Heart left ventricle (tissue), 16 donors: ENCODE measurements at places on chromosomes 13 and 19. TPM values are rescaled to one million over a fixed set of nuclear protein-coding genes. Genes with fewer than 3 reads are reported as not detected.

Gene GPR183
- total RNA-seq = 0.89 TPM

Gene TRIP10
- total RNA-seq = 62.5 TPM

Gene RASIP1
- total RNA-seq = 19.3 TPM

Gene LILRB4
- 1.9 TPM for total RNA-seq

Gene PNMA8B
- 0.38 TPM for total RNA-seq

Gene EFNB2
- 16.2 TPM for total RNA-seq

Gene GATAD2A
- 29.6 TPM for total RNA-seq

Gene KBTBD6
- 6.7 TPM for total RNA-seq

Gene SUPT5H
- total RNA-seq = 83.7 TPM

Gene RAX2
- total RNA-seq = not detected

Gene GIPR
- 4.4 TPM for total RNA-seq

Gene ZNF729
- not detected for total RNA-seq

Gene THSD8
- total RNA-seq = 2.9 TPM

Gene DACT3
- total RNA-seq = 16.4 TPM

Gene NTN5
- total RNA-seq = 0.12 TPM

Gene KLK8
- total RNA-seq = 1.9 TPM

Gene ZIK1
- 3.9 TPM for total RNA-seq

Gene CBARP
- 0.60 TPM for total RNA-seq

Gene SIGLEC8
- total RNA-seq = 0.48 TPM

Gene C1QTNF9B
- total RNA-seq = 0.54 TPM

Gene SULT2A1
- total RNA-seq = not detected

Gene ZNF93
- 3.0 TPM for total RNA-seq

Gene FXYD3
- 0.71 TPM for total RNA-seq

Gene KRTDAP
- total RNA-seq = not detected

Gene WDR87
- total RNA-seq = not detected

Gene KCNK6
- 3.1 TPM for total RNA-seq

Gene TMEM145
- total RNA-seq = not detected

Gene SIGLEC11
- 3.0 TPM for total RNA-seq

Gene CHAF1A
- total RNA-seq = 3.0 TPM

Gene CYP4F2
- not detected for total RNA-seq

Gene PALM
- 28.1 TPM for total RNA-seq

Gene PGLYRP2
- total RNA-seq = not detected

Gene ZNF550
- 7.0 TPM for total RNA-seq

Gene C19orf38
- 0.86 TPM for total RNA-seq

Gene BCAM
- 80.0 TPM for total RNA-seq

Gene C1QTNF9
- 5.1 TPM for total RNA-seq

Gene MEIOSIN
- not detected for total RNA-seq

Gene FCGBP
- total RNA-seq = 18.3 TPM

Gene ZNF100
- total RNA-seq = 4.7 TPM

Gene IZUMO4
- 2.2 TPM for total RNA-seq

Gene ZNF541
- 1.1 TPM for total RNA-seq

Gene ANKLE1
- total RNA-seq = 0.10 TPM

Gene GSX1
- total RNA-seq = not detected
